ENCODE measurements at places on chromosomes 3 and 15. TPM values are rescaled to one million over a fixed set of nuclear protein-coding genes. Genes with fewer than 3 reads are reported as not detected.
A peak's percentile ranks its signal among the peaks of the same experiment; 100 is the strongest.

The C3orf22 gene
- not detected for total RNA-seq

The FANCD2 gene
- 9.0 TPM for total RNA-seq

DNA sequence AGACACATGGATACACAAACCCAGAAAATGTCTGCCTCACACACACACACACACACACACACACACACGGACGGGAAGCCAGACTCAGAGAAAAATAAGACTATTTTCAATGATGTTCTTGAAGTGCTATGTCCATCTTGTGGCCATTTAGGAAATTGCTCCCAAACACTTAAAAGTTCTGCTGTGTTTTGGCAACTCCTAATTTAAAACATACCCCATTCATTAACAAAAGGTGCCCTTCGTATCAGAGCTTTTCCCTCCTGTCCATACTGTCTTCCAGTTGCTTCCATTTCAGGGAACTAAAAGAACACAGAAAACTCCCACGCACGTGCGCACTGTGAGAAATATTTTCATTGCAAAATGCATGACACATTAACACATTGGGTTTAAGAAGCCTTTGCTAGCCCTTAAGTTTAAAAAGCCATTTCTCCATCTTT is 44.6 kb downstream of the SLC12A1 start:
- peak; percentile 55 for DNase-seq

The COMMD2 gene
- total RNA-seq, result 43.1 TPM

The RUBCN gene
- total RNA-seq, result 33.0 TPM

DNA sequence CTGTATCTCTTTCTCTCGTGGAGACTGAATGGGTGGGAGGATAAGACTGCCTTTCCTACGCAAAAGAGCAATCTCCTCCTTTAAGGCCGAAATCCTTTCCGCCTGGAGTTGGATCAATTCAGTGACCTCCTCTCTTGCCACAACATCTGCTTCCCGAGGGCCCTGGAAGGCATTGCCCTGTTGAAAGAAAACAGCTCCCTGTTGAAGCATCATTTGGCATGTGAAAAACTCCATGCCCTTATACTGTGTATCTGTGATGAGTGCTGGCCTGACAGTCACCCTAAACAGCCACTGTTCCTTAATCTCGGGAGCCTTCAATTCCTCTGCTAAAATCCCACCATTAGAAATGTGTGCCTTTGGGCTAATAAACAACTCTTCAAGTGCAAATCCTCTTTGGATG is 80.2 kb downstream of the BOC start:
- no peak for DNase-seq

The CD80 gene
- total RNA-seq, result 3.7 TPM

- peak; percentile 37 for DNase-seq
These were observed 48.1 kb downstream of the PTPN9 start for GRCh38 chr15:75531041-75531450.

The PYGO1 gene
- total RNA-seq, result 10.4 TPM

DNA sequence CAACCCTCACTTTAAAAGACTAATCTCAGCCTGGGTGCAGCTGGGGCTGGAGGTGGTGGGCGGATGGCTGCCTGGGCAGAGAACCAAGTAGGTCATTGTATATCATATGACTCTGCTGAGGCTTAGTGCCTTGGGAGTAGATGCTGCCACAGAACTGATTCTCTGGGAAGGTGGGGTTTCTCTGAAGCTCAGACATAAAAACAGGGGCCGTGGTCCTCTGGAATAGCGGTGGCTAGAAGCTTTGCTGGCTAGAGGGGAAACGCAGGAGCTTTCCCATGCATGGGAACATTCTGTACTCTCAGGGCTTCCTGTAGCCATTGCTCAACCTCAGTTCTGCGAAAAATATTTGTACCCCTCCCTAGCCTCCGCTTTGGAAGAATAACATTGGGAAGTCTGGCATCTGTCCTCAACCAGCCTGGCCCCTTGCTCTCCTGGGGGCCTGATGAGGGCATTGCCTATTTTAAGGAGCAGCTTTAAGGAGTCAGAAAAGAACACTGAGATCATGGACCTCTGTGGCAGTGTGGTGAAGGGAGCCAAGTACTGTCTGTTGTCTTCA is 14.7 kb downstream of the TIMP4 start:
- peak; percentile 47 for DNase-seq

DNA sequence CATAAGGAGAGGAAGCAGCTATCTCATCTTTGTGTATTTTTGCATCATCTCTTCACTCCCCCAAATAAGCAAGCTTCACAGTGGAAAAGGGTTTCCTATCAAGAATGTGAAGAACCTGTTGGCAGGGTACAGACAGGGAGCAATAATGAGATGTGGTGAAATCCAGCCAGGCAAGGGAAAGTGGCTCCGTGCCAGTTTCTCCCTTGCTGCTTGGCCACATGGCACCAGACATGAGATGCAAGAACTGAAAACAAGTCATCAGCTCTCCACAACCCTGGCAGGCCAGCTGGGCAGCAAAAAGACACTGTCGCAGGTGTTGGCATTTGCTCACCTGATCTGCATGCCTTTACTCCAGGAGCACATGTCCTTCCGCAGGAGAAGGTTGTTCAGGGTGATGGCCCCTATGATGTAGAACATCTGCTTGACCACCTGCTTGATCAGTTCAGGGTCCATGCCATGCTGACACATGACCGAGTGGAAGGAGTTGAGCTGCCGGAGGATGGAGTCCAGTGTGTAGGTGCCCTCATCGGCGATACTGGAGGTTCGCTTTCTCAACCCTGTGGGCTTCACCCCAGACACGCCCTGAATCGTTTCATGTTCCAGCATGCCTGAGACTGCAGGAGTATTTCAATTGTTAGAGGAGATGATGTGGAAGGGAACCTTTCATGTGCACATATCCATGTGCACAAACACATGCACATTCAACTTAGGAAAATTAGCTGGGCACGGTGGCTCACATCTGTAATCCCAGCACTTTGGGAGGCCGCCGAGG is 23.3 kb upstream of the MYO5C start:
- DNase-seq, result no peak

The GOLGA8R gene
- 2.6 TPM for total RNA-seq

DNA sequence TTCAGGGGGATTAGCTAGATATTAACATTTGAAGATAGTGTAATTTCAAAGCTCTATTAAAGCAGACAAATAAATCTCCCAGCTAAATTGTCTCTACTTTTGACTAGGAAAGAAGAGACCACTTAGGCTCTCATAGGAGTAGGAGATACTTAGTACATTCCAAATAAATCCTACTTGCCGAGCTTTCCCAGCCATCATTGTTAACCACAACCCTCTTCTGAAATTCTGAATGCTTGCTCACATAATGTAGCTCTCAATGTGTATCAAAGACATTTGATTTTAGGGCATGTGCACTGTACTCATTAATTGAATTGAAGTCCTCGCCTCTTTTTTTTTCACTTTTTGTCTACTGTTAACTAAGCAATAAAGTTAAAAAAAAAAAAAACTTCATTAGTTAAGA is 598.2 kb upstream of the ADAMTS9 start:
- DNase-seq, result no peak
